ENCODE measurements at places on chromosomes 11 and 22. TPM values are rescaled to one million over a fixed set of nuclear protein-coding genes. Genes with fewer than 3 reads are reported as not detected.

DNA sequence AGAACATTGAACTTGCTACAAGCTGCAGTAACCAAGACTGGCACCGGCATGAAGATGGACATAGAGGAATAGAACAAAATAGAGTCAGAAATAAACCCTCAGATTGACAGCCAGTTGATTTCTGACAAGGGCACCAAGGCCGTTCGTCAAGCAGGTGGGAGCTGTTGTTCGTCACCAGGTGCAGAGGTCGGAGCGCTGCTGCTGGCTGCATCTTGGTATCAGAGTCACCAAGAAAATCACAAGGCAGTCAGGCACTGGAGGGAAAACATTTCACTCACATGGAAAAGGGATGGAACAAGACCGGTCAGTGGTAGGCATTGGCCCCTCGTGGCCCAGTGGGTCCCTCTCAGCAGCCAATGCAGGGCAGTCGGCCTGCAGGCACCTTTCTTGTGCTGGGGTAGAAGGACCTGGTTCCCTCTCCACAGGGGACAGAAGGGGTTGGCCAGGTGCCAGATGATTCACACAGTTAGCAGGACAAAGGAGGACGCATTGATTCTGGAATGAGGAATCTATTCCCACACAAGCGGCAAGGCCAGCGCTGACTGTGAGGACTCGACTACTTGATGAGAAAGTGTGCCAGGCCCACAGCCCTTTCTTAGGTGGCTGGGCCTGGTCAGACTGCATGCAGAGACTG lies 115.8 kb upstream of the FGF3 start:
- no peak for DNase-seq

- peak; percentile 32 for DNase-seq
Measured at GRCh38 chr22:33000342-33001280, 57.6 kb downstream of the SYN3 start.

Gene HTR3B
- total RNA-seq: not detected

DNA sequence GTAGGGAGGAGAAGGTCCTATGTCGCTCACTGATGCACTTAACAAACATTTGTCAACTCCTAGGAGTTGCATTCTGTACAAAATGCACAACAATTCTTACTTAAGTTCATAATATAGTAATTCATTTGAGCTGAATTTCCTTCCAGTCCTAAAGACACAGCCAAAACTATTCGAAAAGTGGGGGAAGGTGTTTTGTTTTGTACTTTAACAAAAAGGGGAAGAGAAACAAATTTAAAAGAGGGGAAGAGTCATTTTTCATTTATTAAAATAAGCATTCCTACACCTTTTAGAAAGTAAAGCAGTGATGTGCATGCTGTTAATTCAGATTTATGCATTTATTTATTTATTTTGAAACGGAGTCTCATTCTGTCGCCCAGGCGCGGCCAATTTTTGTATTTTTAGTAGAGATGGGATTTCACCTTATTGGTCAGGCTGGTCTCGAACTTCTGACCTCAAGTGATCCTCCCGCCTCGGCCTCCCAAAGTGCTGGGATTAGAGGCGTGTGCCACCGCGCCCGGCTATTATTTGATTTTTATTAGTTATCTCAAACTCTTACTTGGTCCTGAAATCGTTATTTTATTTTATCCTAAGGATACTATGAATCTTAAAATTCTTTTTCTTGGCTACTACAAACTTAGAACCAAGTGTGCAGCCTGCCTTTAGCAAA lies 1.1 kb upstream of the FANCF start:
- DNase-seq: no peak

Gene GGTLC3
- not detected for total RNA-seq

DNA sequence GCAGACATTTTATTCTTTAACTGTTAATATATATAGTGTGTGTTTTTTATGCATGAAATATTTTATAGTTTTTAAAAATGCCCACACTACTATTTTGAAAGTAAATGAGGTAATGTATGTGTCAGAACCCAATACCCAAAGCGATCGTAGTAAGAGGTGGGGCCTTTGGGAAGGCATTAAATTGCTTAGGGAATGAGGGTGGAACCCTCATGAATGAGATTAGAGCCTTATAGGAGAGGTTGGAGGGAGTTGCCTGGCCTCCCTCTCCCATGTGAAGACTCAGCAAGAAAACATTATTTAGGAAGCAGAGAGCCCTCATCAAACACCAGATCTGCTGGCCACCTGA lies 11.1 kb downstream of the KLHL35 start:
- no peak for DNase-seq

Gene TPP1
- total RNA-seq: 91.0 TPM

Gene OR1S1
- total RNA-seq: not detected

Gene CYP2D6
- 0.28 TPM for total RNA-seq

Gene NEFH
- 1.4 TPM for total RNA-seq

Gene SLC35F2
- total RNA-seq: 8.8 TPM

Gene CNGA4
- not detected for total RNA-seq

Gene ASCL2
- total RNA-seq: not detected

- DNase-seq: no peak
Measured at GRCh38 chr11:2437516-2437915, 6.8 kb downstream of the TRPM5 start.

DNA sequence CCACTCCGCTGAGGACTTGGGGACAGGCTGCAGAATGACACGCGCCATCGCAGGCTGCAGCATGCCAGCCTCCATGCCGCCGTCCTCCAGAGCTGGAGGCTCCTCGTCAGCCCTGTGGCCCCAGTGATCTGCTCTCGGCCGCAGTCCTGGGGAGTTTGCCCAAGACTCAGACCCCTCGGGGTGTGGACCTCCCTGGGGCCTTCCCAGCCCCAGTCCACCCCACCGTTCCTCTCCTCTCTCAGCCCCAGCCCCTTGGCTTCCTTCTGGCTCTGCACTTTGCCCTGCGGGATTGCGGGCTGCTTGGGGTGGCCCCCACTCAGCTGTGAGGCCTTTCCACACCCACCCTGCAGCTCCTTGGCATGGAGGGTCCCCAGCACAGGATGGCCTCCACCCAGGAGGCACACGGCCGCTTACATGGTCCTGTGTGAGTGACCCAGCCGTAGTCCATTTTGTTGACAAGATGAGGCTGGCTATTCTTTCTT lies 414.9 kb downstream of the TBC1D22A start:
- DNase-seq: no peak

GRCh38 chr22:30460147-30460546 lies 11.7 kb downstream of the SEC14L3 start:
- DNase-seq: no peak

DNA sequence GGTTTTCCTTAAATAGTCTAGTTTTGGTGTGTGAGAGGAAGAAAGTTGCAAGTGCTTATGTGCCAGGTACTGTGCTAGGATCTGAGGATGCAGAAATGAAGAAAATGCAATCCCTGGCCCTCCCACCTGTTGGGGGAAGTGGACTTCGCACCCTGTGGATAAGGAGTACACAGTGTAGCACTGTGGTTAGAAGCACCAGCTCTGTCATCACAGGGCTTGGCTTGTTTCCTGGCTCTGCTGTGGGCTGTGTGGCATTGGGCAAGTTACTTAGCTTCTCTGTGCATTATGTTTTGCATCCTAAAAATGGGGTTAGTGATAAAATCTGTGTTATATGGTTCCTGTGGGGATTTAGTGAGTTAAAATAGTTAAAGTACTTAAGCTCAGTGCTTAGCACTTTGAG lies 68.2 kb downstream of the ENDOD1 start:
- no peak for DNase-seq

Gene OR5W2
- total RNA-seq: not detected

DNA sequence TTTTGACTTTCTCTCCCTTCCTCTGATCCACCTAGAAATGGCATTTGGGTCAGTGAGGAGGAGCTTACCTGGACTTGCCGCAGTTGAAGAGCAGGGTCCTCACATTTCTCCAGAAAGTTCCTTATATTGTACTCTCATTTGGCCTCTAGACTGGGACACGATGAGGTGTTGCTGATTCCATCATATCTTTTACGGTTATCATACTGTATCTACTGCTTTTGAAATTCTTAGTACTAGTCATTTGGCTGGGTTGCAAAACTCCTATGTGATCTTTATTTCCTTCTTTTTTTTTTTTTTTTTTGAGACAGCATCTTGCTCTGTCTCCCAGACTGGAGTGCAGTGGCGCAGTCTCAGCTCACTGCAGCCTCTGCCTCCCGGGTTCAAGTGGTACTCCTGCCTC lies 58.7 kb upstream of the FAM181B start:
- no peak for DNase-seq

GRCh38 chr11:88345408-88345807 lies 7.9 kb upstream of the CTSC start:
- DNase-seq: no peak

GRCh38 chr22:31150615-31151014 lies 9.4 kb upstream of the RNF185 start:
- DNase-seq: no peak

DNA sequence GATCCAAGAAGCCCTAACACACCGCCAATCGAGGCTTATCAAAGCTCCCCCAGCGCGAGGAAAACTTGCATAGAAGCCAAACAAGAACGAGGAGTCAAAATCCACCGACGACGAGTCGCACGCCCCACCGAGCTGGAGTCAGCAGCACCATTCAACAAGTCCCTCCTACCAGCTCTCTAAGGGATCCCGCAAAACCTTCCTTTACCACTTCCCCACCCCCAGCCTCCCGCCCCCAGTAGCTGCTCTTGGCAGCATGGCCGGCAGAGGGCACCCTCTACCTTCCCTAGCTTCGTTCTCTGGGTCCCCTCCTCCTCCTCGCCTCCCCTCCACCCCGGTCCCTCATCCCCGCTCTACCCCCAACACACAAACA lies 1.4 kb downstream of the BDNF start:
- no peak for DNase-seq

DNA sequence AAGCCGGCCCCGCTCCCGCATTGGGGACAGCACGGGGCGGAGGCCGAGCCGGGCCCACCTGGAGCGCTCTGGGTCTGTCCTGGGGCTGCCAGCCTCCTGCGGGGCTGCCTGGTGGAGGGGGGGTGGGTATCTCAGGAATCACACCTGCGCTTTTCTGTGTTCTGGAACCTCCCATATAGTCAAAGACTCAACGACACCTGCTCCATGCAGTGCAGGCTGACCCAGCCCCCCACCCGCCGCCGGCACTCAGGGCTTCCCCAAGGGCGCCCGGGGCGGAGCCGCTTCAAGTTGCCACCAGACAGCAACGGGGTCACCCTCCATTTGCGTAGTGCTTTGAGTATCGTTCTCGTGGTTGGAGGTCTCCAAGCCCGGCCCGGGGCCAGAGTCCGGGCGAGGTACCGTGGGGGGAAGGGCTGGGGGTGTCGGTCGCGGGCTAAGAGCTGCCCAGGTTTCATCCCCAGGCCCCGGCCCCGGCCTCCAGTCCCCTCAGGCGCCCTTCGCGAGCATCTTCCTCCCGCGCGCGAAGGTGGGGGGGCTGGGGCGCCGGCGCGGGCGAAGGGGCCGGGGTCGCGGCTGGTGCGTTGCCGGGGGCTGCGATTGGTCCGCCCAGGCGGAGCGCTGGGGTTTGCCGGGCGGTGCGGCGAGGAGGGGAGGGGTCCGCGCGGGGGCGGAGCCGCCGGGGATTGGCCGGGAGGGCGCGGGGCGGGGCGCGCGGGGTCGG lies 6.6 kb downstream of the TSPAN4 start:
- no peak for DNase-seq
